ENCODE measurements at places on chromosomes 11 and 22.

GRCh38 chr11:109730669-109731068, 308.7 kb downstream of the C11orf87 start:
- no peak for DNase-seq

DNA sequence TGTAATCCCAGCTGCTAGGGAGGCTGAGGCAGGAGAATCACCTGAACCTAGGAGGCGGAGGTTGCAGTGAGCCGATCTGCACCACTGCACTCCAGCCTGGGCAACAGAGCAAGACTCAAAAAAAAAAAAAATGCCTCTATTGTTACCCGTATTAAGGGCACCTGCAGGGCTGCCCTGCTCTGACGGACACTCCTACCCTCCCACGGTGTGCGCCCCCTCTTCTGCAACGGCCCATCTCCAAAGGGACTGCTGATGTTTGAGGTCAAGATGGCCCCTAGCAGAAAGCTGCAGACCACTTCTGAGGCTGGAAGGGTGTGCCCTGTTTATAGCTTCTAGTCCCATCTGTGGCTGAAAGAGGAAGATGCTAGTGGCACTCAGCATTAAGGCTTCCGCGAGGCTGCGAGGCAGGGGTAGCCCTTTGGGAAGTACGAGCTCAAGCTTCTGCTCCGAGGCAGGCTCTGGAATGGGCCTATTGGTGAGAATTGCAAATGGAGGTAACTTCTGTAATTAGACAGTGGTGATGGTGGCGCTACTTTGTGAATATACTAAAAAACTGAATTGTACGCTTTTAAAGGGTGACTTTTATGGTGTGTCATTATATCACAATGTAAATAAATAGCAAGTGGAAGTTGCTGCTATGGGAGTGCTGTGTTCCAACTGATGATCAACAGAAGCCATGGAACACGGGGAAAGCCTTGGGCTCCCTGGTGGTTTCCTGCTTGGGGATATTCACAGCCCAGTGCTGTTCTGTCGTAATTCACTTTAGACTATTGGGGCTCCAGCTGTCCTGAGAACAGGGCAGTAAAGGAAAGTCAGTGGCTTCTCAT, 24.3 kb downstream of the ARFGAP2 start:
- DNase-seq, result no peak

GRCh38 chr11:93131709-93132108, 66.1 kb downstream of the SLC36A4 start:
- no peak for DNase-seq

DNA sequence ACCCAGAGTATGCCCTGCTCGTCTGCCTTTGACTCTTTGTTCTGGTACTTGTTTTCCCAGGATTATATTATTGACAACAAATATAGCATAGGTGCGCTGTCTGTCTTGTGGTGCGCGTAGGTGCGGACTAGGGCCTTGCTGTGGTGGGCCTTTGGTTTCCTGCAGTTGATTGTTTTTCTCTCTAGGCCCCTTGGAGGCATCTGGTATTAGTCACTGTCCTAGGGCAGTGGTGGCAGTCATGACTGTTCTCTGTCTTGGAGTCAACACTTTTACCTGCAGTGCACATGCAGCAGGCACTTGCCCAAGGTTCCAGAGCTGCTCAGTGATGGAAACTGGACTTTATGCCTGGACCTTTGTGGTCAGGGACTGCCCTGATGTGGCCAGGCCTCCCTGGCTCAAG, 18.6 kb downstream of the PPP6R2 start:
- no peak for DNase-seq

GRCh38 chr11:18313965-18314763, 7.8 kb downstream of the HPS5 start:
- DNase-seq, result no peak

GRCh38 chr22:33909911-33910310, 10.4 kb downstream of the LARGE1 start:
- DNase-seq, result no peak

DNA sequence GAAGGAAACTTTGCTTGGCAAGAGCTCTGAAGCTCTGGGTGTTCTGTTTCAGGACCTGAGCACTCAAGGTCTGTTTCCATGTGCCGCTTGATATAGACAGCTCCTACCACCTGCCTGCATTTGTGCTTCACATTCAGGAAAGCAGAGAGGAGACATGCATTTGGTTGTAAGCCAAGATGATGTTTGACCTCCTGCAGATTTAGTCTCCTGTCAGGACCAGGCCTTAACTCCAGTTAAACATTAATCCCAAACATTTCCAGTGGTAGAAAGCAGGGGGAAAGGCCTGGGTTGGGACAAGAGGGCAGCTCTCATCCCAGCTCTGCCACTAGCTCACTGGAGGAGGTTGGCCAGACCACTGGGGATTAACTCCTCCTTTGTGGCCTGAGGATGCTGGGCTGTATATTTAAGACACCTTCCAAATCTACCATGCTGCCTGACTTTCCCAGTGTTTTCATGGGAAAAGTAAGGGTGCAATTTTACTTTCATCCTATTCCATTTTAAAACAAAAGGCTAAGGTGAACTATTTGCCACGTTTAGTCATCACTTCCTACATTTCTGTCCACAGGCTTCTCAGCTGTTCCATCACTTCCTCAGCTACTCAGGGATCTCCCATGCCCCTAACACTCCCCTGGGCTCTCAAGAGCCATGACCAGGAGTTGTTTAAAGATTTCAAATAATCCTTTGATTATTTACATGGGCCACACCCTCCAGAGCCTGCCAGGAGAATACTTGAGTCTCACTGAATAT, 80.9 kb downstream of the INSC start:
- DNase-seq, result peak; percentile 69

GRCh38 chr11:115238791-115239190, 265.4 kb downstream of the CADM1 start:
- no peak for DNase-seq

DNA sequence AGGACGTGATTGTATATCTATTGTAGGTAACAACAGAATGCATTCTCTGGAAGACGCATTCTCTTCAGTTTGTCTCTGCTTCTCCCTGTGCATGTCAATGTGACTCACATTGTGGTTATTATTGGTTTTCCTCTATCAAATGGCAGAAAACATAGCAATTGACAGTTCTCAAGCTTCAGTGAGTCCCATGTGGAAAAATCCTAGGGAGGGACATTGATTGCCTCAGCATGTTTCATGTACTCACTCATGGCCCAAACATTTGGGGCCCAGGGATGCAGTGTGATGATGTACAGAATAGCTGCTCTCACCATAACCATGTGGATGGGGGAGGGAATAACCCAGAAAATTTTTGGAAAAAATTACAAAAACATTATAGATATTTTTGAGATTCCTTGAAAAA, 9.3 kb upstream of the ARL14EP start:
- no peak for DNase-seq

DNA sequence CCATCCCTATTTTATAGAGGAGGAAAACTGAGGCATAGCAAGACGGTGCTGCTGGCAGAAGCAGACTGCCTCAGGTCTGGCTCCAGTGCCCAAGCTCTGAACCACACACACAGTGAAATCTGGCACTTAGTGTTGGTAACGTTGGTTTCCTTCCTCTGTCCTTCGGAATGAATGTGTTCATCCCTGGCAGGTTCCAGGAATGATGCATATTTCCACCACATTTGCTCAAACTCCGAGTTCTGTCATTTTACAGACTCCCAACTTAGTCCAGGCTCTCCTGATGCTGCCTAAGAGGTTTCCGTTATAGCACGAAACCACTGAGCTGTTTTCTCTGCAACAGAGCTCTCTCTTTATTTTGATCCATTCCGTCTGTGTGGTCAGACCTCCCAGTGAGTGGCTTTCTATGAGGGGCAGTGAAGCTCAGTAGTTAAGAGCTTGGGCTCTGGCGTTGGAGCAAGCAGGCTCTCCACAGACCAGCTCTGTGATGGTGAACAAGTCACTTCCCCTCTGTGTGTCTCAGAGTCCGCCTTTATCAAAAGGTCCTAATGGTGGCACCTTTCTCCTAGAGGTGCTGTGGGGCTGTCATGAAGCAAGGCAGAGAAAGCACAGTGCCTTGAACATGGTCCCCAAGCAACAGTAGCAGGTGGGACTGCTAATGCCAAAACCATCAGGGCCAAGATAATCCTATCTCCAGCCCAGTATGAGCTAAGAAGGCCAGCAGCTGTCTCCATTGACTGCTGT, 200.3 kb downstream of the MYO18B start:
- no peak for DNase-seq

GRCh38 chr22:27687984-27688545, 113.5 kb downstream of the MN1 start:
- DNase-seq, result no peak

DNA sequence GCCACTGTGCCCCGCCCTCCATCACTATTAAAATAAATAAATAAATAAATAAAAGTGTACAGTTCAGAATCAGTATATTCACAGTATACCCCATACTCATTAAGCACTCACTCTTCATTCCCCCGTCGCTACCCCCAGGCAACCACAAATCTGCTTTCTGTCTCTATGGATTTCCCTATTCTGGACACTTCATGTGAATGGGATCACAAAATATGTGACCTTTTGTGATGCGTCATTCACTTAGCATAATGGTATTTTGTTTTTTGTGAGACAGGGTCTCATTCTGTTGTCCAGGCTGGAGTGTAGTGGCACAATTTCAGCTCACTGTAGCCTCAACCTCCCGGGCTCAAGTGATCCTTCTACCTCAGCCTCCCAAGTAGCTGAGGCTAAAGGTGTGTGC, 52.8 kb downstream of the RBX1 start:
- DNase-seq, result no peak

- no peak for DNase-seq
Observed at GRCh38 chr22:17903564-17904295, 120.6 kb downstream of the MICAL3 start.

GRCh38 chr11:11668781-11669180, 47.0 kb upstream of the GALNT18 start:
- DNase-seq, result no peak

DNA sequence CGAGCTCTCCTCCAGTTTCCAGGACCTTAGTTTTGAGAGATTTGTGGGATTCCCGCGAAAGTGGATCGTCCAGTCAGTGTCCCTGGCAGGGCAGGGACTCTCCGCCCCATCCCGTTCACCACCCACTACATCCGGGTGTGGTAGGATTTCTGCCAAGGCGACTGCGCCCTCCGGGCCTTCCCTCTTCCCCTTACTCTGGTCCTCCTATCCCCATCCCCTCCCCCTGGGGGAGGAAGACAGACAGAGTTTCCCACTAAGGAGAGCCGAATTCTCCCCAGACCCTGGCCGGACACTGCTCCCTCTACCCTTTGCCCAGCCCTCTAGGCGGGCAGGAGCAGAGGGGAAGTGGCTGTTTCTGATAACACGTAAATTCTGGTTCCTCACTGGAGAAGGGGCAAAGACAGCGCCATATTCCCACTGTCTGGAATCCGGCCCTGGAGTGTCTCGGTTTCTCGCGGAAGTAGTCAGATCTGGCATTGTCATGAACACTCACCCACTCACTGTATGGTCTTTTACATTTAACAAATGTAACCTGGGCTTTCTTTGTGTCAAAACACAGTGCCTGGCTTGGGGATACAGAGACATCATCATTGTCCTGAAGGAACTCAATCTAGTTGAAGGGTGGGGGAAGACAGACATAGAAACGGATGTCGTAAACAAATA, 1.1 kb upstream of the NECTIN1 start:
- DNase-seq, result no peak

- DNase-seq, result no peak
Observed at GRCh38 chr11:75598900-75599299, 36.8 kb downstream of the SERPINH1 start.

DNA sequence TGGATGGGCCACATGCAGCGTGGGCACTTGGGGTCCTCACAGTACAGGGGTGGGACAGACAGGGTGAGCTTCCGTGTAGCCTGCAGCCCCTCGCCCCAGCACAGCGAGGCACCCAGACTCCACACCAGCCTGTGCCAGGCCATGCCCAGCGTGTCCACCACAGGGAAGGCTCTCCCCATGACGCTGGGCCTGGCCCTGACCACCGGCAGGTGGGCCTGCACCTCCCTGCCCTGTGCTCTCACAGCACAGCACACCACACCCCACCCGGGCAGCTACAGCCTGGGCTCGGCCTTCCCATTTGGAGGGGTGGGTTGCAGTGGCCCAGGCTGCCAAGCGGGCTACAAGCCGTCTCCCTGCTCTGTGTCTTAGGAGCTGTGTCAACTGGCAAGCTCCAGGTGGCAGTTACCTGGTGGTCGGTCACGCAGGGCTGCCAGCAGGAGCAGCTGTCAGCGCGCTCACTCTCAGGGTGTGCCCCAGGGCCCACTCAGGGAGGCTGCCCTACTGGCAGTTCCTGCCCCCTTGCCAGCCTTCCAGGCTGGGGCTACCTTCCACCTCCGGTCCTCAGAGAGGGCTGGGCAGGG, 4.6 kb downstream of the MOB2 start:
- DNase-seq, result no peak
